ENCODE measurements at places on chromosomes 1 and 21.

- DNase-seq = no peak
These were observed 102.1 kb downstream of the ADSS2 start for GRCh38 chr1:244349581-244350001.

DNA sequence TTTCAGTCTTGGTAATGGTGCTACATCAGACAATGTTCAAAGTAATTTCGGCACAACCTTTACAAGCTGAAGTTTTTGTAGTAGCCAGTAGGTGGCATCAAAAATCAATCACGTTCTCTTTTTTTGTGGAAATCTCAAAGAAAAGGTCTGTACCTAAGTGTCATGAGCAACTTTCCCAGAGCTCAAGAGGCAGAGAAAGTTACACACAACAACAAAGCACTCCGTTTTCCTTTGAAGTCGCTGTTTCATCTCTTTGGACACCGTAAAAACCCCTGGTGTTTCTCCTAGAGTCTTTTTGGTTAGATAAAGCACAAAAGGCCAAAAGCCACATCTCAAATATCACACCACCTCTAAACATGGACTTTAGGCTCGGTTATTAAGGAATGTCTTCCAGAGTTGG, 131.6 kb downstream of the LHX8 start:
- peak; percentile 44 for DNase-seq

- no peak for DNase-seq
These were observed 44.3 kb upstream of the ADARB1 start for GRCh38 chr21:45029948-45030681.

DNA sequence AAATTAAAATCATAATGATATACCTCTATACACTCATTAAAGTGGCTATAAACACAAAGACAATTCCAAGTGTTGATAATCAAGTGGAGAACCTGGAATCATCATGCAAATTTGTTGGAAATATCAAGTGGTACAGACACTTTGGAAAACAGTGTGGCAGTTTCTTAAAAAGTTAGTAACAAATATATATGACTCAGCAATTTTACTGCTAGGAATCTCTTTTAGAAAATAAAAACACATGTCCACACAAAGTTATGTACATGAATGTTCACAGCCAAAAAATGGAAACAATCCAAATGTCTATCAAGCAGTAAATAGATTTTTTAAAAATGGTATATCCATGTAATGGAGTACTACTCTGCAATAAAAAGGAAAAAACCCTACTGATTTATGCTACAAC, 375.6 kb downstream of the HLX start:
- DNase-seq = no peak

GRCh38 chr1:107919953-107920352, 45.0 kb downstream of the VAV3 start:
- DNase-seq = no peak

DNA sequence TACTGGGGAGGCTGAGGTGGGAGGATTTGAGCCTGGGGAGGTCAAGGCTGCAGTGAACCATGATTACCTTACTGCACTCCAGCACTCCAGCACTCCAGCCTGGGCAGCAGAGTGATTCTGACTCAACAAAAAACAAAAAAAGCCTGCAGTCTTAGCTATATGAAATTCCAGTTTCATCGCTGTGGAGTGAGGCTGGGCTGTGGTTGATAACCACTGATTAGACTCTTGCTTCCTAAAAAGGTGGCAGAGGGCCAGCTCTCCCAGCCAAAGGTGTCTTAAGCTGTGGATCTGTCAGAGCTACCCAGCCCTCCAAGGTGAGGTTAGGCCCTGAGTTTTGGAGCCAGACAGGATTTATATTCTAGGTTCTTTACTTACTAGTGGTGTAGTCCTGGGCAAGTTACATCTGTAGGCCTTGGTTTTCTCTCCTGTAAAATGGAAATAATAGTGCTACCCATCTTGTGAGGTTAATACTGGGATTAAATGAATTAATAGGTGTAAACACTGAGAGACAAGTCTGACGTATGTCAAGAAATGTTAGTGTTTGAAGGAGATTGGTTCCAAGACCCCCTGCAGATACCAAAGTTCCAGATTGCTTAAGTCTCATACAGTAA, 35.9 kb downstream of the TMCC2 start:
- DNase-seq = no peak

DNA sequence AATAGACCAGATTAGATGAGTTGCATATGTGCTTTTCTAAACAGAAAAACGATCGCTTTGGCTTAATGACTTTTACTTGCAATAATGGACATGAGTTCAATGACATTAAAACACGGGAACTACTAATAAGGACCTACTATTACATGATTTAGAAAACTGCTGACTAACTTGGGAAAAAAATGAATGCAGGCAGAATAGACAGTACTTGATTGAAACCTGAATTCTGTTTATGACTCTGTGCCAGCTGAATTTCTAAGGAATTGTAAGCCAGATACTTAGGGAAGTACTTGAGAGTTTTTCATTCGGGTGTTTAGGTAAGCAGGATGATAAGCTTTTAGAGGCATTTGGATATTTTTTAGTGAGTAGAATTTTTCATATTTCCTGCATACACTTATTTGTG, 12.0 kb downstream of the ADGRL2 start:
- DNase-seq = no peak

GRCh38 chr1:209642816-209643215, 9.4 kb downstream of the LAMB3 start:
- DNase-seq = no peak
